ENCODE measurements at places on chromosomes 4 and X.
A peak's percentile ranks its signal among the peaks of the same experiment; 100 is the strongest.

- no peak for DNase-seq
Measured at GRCh38 chrX:154805696-154806091, 409 bp upstream of the MPP1 start.

GRCh38 chr4:10577018-10577417, 107.5 kb downstream of the CLNK start:
- DNase-seq, result no peak

- DNase-seq, result no peak
Measured at GRCh38 chr4:79959652-79960051, 113.4 kb downstream of the ANTXR2 start.

DNA sequence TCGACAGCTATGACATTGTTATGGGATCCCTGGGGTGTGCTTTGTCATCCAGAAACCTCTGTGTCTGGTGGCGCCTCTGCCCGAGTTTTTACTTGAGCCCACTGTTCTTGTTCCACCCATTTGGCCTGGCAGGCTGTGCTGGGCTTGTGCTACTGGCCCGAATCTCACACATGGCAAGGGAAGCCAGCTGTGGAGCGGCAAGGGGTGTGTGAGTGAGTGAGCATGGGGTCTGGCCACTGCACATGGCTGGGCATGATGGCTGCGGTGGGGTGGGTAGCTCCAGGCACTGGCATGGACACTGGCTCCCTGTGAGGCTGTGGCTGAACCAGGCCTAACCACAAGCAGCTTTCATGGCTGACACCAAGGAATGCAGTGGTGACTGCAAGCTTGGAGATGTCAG, 89.2 kb downstream of the DACH2 start:
- no peak for DNase-seq

- DNase-seq, result peak; percentile 2
Measured at GRCh38 chrX:19070555-19070994, 51.7 kb downstream of the ADGRG2 start.

GRCh38 chr4:61579786-61580185, 379.7 kb downstream of the ADGRL3 start:
- no peak for DNase-seq

DNA sequence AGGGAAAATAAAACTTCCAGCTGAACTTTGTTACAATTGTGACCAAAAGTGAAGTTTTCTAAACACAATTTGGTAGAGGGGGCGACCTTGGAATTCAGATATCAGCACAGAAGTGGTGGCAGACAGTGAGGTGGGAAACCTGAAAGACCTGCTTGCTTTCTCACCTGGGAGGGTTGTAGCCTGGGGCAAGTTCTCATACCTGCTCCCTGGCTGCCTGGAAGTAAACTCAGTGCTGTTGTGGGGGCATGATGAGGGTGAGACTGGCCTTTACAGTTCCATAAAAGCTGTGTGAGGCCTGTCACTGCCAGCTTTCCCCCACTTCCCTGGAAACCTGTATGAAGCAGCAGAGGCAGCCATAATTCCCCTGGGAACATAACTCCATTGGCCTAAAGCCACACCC, 1180.2 kb downstream of the FAM133A start:
- no peak for DNase-seq

DNA sequence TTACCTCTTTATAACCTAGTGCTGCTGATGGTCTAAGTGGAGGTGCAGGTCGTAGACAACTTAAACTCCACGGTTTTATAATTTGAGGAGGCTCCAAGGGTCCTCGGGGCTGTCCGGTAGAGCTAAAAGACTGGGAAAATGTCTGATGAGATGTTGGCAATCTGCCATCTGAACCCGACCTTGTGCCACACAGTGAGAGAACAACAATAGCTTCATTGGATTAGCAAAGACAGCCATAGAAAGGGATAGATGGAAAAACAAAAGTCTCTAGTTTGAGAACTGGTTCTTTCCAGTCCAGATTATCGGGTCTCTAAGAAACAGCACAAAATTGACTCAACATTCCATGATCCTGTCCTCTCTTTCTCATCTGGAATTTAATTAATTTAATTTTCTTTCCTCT, 31.6 kb downstream of the CD40LG start:
- no peak for DNase-seq

Measured in anterior cingulate cortex (tissue), 58 donors.